Putamen (tissue), 1 donor: ENCODE measurements at places on chromosomes 2 and 18.

GRCh38 chr2:156038021-156038420, 294.5 kb downstream of the NR4A2 start:
- DNase-seq = no peak

DNA sequence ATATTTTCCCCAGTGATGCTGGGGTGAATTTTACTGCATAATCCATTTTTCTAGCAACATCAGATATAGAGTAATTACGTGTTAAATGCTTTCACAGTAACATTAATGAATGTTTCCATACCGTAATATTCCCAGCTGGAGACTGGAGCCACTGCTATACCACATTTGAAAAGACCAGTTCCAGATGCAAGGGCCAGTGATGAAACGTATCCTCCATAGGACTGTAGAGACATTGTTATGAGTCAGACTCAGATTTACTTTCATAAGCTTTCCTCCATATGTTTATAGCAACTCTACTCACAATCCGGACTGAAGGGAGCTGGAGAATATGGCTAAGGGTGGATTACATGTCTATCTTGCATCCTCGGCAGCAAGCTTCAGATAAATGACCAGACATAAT, 22.7 kb upstream of the GCG start:
- DNase-seq = no peak

- DNase-seq = no peak
These were observed 9.8 kb downstream of the TUBB6 start for GRCh38 chr18:12317664-12318333.

DNA sequence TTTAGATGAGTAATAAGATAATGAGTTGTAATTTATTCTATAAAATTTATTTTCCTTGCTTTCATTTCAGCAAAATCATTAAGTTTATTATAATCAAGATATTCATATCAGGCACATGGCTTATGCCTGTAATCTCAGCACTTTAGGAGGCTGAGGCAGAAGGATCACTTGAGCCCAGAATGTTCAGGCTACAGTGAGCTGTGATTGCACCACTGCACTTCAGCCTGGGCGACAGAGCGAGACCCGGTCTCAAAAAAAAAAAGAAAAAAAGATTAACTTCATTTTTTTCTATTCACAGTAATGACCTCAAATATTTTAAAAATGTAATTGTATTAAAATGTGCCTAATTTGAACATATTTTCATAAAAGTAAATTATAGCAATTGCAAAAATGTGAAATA, 67.9 kb downstream of the ACYP2 start:
- DNase-seq = no peak

- no peak for DNase-seq
These were observed 77.8 kb upstream of the SETBP1 start for GRCh38 chr18:44602845-44603244.
